ENCODE measurements at places on chromosomes 3 and 15.

GRCh38 chr15:83166218-83166617 lies 41.4 kb downstream of the HDGFL3 start:
- no peak for DNase-seq

- DNase-seq = no peak
Measured at GRCh38 chr3:117356091-117356705, 646.6 kb downstream of the TUSC7 start.

DNA sequence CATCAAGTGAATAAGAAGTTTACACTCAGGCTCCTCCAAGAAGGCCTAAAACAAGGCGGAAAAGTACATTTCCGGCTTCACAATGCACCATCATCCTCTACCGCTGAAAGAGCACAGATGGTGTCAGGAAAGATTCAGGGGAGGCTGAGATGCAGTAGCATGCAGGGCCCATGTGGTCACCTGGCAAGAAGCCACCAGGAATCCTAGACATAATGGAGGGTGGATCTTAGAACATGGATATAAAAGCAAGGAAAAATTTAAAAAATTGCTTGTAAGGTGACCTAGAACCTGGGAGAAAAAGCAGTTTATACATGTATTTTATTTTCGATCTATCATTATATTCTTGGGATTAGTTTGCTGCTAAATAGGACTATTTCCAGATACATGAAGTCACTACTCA lies 21.9 kb upstream of the OTOL1 start:
- DNase-seq = no peak

- no peak for DNase-seq
Measured at GRCh38 chr3:155184011-155184410, 103.9 kb downstream of the MME start.

GRCh38 chr3:73706771-73707170 lies 82.0 kb upstream of the PDZRN3 start:
- no peak for DNase-seq

- DNase-seq = no peak
Measured at GRCh38 chr3:186394566-186395217, 32.7 kb upstream of the DGKG start.

DNA sequence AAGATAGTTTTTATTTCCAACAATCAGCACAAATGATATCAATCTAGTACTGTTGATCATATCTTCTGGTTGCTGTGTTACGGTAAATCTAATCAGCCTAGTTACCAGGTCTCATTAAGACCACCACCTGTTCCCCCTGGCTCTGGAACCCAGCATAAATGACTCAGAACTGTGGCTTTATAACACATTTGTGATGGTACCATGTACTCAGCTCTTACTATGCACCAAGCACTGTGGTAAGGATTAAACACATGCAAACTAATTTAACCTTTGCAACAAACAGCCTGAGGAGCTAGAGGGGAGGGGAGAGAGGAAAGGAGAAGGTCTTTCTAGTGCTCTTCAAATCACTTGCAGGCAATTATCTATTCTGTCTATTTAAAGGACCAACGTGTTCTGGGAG lies 173.9 kb upstream of the LMCD1 start:
- DNase-seq = no peak

DNA sequence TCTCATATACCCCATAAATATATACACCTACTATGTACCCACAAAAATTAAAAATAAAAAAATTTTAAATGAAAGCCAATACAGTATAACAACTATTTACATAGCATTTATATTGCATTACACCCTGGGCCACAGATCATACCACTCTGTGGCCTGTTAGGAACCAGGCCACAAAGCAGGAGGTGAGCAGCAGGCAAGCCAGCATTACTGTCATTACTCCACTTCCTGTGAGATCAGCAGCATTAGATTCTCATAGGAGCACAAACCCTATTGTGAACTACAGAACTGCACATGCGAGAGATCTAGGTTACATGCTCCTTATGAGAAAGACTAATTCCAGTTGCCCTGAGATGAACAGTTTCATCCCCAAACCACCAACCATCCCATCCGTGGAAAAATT lies 17.4 kb downstream of the FILIP1L start:
- DNase-seq = no peak

DNA sequence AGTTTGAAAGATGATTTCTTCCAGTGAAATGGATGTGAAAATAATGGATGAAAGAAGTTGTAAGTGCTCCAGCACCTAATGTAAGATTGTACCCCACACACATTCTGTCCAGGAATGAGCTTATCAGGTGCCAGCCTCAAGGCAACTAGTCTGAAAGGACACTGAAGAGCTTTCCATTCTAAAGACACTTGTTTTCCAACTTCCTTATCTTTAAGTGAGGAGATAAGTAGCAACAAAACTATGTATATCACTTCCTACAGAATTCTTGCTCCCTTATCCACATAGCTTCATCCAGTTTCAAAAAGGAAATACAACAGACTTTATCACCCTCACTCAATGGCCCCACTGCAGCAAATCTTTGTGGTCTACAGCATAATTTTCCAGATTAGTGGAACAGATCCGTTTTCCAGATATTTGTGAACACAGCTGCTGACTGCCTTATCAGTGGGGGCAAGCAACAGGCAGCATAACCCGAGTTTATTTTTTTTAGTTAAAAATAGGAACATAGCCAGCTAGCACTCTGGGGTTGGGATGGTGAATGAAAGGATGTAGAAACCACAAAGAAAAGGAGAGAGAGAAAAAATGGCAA lies 60.6 kb downstream of the CD200R1L start:
- DNase-seq = no peak

GRCh38 chr15:101368086-101368780 lies 73.2 kb upstream of the SNRPA1 start:
- no peak for DNase-seq

DNA sequence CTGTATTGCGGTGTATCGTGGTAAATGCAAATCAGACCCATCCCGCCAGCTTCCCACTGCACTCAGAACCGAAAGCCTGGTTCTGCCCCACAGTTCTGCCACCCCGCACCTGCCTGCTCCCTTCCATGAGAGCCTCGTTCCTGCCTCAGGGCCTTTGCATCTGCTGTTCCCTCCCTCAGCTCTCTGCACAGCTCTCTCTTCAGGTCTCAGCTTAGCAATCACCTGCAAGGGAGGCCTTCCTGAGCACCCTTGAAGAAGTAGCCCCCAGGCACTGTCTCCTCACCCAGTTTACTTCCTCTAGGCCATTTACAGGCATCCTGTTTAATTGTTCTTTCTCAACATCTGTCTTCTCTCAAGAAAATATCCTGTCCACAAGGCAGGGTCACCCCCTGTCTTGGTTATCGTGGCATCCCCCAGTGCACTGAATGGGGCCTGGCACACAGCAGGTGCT lies 13.3 kb upstream of the IQSEC1 start:
- no peak for DNase-seq

All from left forelimb (tissue), 1 donor.